ENCODE measurements at places on chromosomes 3 and 15.

GRCh38 chr15:67043939-67044771 lies 21.2 kb upstream of the SMAD3 start:
- DNase-seq: no peak

- no peak for DNase-seq
Observed at GRCh38 chr3:156290924-156291271, 170.5 kb downstream of the KCNAB1 start.

DNA sequence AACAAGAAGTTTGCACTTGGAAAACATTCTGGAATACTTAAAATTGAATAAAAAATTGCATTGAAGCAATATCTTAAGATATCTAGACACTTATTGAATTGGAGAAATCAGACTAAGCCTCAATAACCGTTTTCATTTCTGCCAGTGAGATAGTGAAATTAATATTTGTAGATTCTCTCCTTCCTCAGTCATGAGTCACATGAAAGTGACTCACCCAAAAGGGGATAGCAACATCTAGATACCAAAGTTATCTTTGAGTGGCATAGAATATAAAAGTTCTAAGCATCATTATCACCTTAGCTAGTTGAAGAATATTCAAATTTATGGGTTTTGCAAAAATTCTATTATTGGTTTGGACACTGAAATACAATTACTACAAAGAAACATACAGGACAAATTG lies 614.8 kb upstream of the ZNF717 start:
- no peak for DNase-seq

GRCh38 chr3:114104414-114104813 lies 47.9 kb downstream of the QTRT2 start:
- no peak for DNase-seq

DNA sequence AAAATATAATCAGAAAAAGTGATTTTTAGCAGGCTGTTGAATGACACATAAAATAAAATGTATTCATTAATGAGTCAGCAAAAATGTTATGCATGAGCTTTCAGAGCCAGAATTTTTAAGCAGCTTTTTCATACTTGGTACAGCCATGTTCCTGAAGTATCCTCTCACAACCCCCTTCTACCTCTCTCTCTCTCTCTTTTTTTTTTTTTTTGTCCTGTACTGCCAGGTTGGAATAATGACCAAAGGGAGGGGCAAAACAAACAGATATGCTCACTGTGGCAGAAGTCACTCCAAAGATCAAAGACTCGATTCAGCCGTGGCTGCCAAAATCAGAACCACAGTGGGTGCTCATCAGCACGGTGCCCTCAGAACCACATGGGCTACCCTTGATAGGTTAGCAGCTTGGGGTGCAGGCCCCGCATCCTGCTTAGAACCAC lies 383.0 kb downstream of the ZBTB20 start:
- no peak for DNase-seq

DNA sequence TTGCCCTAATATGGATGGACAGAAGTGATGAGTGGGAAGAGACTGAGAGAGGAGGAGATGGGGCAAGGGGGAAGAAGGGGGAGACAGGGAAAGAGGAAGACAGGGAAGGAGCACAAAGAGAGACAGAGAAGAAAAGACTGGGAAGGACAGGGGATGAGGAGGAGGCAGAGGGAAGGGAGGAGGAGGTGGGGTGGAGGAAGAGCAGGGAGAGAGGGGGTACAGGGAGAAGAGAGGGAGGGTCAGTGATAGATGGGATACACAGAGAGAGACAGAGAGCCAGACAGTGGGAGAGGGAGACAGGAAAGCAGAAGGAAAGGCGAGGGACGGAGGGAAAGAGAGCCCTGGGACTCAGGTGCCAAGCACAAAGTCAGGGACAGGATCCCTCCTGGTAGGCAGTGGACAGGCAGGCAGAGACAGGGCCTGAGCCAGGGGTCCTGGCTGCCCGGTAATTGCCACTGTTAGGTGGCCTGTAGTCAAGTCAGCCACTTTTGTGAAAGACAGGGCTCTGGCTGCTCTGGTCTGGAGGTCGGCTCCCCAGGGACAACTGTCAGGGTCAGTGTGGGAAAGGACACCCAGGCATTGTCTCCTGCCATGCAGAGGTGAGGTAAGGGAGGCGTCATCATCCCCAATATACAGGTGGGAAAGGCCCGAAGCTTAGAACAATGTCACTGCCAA lies 9.8 kb downstream of the VILL start:
- DNase-seq: no peak

- DNase-seq: no peak
Observed at GRCh38 chr15:55900019-55900418, 93.4 kb downstream of the NEDD4 start.

GRCh38 chr3:12235691-12236090 lies 53.2 kb upstream of the PPARG start:
- DNase-seq: no peak
